ENCODE measurements at places on chromosomes 3 and 15. TPM values are rescaled to one million over a fixed set of nuclear protein-coding genes. Genes with fewer than 3 reads are reported as not detected.

GRCh38 chr15:74378848-74379247 is 11.4 kb upstream of the CYP11A1 start:
- no peak for DNase-seq

DNA sequence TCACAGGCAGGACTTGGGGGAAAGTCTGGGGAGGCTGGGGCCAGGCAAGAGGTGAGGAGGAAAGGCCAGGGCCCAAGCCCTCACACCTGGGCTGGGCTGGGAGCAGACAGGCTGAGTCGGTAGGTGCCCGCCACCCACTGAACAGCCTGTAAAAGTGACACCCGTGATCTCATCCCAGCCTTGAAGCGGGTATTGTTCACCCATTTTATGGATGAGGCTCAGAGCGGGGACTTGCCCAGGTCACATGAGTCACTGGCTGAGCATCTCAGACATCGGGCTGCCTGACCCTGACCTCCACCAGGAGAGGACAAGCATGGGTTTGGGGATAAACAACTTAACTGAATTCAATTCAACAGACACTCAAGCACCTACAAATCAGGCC is 52.0 kb upstream of the CTSH start:
- DNase-seq = peak; percentile 15

DNA sequence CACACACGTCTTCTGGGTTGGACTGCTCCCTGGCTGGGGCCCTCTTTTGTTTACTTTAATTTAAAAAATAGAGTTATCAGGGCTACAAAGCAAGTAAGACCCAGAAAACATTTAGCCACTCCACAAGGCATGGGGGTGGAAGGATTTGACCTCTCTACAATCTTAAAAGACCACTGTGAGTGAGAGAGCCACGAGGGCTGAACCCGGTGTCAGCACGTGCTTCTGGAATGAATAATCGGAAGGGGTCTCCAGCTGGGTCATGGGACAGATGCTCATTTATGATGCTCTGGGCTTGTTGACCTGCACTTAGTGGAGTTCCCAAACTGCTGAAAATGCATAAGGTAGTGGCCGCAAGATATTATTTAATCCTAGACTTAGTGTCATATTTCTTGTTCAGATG is 52.4 kb downstream of the EIF4E3 start:
- DNase-seq = no peak

DNA sequence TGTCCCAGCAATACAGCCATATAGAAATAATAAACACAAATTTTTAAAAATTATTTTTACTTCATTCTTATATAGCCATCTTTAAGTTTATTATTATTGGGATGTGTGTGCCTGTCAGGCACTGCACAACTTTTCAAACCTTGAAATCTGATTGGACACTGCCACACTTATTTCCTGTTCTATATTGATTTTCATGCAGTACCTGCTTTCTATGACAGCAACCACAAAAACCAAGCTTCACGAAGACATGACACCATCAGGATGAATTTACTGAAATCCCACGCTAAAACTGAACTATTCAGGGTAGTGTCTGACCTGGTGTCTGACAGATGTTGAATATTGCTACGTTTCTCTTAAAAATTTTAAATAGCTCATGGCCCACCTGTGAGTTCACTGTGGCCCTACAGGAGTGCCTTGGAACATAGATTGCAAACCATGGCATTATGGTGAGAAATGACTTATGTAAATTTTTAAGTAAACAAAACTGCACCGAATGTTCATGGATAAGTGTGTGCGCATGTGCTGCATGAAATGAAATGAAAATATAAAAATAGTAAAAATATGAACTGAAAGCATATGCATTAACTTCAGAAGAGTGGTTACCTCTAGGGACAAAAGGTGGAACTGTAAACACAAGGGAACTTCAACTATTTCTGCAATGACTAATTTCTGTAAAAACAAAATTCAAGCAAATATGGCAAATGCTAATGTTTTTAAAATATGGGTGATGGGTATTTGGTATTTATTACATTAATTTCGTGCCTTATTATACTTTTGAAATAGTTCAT is 152.3 kb downstream of the ZBTB20 start:
- DNase-seq = no peak

DNA sequence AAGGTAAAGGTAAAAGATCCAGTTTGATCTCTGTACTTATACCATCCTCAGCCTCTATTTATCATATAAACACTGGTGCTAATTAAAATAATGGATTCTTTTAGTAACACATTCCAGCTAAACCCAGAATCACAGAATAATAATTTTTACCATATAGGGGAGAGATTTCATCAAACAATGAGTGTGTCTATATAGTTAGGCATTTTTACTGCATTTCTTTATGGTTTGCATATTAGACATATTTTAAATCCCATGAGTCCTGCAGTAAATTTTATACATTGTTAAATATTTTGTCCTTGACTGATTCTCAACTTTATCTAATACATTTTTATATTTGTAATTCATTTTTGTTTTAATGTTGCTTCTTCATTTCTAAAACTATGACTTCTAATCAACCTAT is 323.7 kb upstream of the AGTR1 start:
- no peak for DNase-seq

GRCh38 chr3:19972054-19972453 is 25.2 kb downstream of the RAB5A start:
- no peak for DNase-seq

BUB1B gene
- 10.5 TPM for total RNA-seq
